ENCODE measurements at places on chromosomes 16 and 17. TPM values are rescaled to one million over a fixed set of nuclear protein-coding genes. Genes with fewer than 3 reads are reported as not detected.

Gene KRT12
- not detected for total RNA-seq

Gene HASPIN
- 2.4 TPM for total RNA-seq

Gene ATP2C2
- 0.29 TPM for total RNA-seq

Gene MYH2
- total RNA-seq = 0.02 TPM

Gene KSR1
- total RNA-seq = 90.2 TPM

Gene CDH11
- total RNA-seq = 313 TPM

Gene SHBG
- 1.4 TPM for total RNA-seq

Gene ABCA9
- total RNA-seq = 0.16 TPM

Gene MT1A
- not detected for total RNA-seq

Gene KRT16
- 1.3 TPM for total RNA-seq

Gene CDK3
- 7.5 TPM for total RNA-seq

Gene SCARF1
- total RNA-seq = 3.9 TPM

Gene CPNE7
- total RNA-seq = 7.5 TPM

Gene CASKIN1
- 1.3 TPM for total RNA-seq

Gene ZMYND15
- total RNA-seq = 0.09 TPM

Gene STX1B
- total RNA-seq = 10.7 TPM

Gene MFAP4
- 3.7 TPM for total RNA-seq

Gene PLA2G10
- not detected for total RNA-seq

Gene TMEM204
- total RNA-seq = not detected

Gene TBX2
- total RNA-seq = 0.53 TPM

Gene KIF18B
- total RNA-seq = 0.82 TPM

Gene GAST
- not detected for total RNA-seq

Gene VTN
- total RNA-seq = 2.7 TPM

Gene DPEP3
- not detected for total RNA-seq

Gene CCL8
- total RNA-seq = not detected

Gene YBX2
- 0.24 TPM for total RNA-seq

Gene CD300LB
- not detected for total RNA-seq

Gene KIF2B
- not detected for total RNA-seq

Gene CLEC10A
- total RNA-seq = not detected

Gene CACNG3
- not detected for total RNA-seq

Gene RRAD
- total RNA-seq = 12.1 TPM

Gene PITPNC1
- 10.1 TPM for total RNA-seq

Gene CCL16
- total RNA-seq = not detected

Gene C17orf67
- total RNA-seq = 2.2 TPM

Gene SLC16A6
- total RNA-seq = 0.34 TPM

Gene AATK
- 0.54 TPM for total RNA-seq

Gene KRT27
- not detected for total RNA-seq
